ENCODE measurements at places on chromosomes 13 and 19.

GRCh38 chr13:29583073-29583785 lies 12.3 kb downstream of the SLC7A1 start:
- DNase-seq: no peak

- no peak for DNase-seq
These were observed 19.4 kb upstream of the MKNK2 start for GRCh38 chr19:2070436-2070827.

GRCh38 chr19:55398200-55398925 lies 9.2 kb downstream of the UBE2S start:
- DNase-seq: no peak

DNA sequence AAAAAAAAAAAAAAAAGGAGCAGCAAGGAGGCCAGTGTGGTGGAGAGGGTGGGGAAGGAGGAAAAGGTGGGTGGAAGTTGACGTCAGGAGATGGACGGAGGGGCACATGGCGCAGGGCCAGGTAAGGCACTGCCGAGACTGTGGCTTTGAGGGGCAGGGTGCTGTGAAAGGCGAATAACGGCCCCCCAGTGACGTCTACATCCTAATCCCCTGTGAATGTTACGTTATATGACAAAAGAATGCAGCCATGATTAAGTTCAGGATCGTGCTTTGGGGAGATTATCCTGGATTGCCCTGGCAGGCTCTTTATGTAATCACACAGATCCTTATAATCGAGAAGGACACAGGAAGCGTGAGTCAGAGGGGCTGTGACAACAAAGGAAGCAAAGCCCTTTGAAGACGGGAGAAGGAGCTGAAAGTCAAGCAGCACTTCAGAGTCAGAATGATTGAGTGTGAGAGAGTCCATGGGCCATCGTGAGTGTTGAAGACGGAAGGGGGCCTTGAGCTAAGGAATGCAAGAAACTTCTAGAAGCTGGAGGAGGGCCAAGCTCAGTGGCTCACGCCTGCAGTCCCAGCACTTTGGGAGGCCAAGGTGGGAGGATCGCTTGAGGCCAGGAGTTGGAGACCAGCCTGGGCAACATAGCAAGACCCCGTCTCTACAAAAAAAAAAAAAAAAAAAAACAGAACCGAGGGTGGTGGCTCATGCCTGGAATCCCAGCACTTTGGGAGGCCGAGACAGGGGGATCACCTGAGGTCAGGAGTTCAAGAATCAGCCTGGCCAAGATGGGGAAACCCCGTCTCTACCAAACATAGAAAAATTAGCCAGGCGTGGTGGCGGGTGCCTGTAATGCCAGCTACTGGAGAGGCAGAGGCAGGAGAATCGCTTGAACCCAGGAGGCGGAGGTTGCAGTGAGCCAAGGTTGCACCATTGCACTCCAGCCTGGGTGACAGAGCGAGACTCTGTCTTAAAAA lies 13.8 kb upstream of the CEACAM16 start:
- peak; percentile 42 for DNase-seq

DNA sequence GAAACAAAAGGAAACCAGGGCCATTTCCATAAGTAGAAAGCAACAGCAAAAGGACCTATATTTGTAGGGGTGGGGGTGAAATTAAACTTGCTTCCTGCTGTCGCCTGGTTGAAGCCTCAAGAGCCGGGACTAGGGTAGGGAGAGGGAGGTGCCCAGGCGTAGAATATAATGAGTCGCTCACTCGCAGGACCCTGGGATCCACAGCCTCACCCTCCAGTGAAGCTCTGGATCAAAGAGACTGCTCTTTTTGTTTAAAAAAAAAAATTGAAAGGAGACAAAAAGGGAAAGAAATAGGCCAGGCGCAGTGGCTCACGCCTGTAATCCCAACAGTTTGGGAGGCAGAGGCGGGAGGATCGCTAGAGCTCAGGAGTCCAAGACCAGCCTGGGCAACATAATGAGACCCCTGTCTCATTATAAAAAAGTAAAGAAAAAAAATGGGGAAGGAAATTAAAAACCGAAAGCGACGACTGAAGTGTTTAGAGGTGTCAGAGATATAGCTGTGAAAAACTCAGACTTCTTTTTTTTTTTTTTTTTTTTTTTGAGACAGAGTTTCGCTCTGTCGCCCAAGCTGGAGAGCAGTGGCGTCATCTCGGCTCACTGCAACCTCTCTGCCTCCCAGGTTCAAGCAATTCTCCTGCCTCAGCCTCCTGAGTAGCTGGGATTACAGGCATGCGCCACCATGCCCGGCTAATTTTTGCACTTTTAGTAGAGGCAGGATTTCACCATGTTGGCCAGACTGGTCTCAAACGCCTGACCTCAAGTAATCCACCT lies 10.9 kb upstream of the ADGRE5 start:
- DNase-seq: no peak

DNA sequence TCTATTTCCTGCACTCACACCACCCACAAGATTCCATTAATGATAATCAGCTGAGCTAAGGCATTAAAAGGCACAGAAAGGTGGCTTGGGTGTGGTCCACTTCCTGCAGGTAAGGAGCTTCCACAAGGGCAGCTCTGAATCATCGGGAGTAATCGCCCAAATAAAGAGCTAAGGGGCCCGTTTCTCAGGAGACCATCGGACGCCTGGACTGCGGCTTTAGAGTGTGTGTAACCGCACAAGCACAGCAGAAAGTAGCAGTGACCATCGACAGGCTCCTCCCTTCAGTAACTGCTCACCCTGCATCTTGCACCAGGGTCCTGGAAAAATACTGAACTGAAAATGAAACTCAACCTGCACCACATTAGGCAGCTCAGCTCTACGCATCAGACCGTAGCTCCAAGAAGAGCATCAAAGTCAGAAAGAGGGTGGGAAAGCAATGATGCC lies 6.0 kb downstream of the STK24 start:
- DNase-seq: no peak

DNA sequence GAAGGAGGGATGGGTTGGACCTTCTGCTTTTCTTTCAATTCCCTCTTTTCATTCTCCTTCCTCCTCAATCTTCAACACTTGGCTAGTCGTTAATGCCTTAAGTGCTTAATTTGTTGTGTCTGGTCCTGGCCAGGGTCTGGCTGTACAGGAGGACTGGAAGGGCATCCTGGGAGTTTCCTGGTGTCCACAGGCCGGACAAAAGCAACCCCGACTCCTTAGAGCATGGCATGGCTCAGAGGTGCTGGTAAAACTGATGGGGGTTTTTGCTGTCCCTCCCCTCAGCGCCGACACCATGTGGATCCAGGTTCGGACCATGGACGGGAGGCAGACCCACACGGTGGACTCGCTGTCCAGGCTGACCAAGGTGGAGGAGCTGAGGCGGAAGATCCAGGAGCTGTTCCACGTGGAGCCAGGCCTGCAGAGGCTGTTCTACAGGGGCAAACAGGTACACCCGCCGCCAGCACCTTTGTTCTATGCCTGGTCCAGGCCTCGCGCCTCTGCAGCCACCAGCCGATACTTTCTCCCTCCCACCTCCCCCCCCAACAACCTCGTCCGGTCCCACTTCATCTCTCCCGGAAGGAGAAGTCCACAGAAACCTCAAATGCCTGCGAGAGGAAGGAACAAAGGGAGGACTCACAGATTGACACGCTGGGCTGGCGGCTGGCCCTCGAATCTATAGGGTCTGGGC lies 1.4 kb downstream of the UHRF1 start:
- DNase-seq: no peak

DNA sequence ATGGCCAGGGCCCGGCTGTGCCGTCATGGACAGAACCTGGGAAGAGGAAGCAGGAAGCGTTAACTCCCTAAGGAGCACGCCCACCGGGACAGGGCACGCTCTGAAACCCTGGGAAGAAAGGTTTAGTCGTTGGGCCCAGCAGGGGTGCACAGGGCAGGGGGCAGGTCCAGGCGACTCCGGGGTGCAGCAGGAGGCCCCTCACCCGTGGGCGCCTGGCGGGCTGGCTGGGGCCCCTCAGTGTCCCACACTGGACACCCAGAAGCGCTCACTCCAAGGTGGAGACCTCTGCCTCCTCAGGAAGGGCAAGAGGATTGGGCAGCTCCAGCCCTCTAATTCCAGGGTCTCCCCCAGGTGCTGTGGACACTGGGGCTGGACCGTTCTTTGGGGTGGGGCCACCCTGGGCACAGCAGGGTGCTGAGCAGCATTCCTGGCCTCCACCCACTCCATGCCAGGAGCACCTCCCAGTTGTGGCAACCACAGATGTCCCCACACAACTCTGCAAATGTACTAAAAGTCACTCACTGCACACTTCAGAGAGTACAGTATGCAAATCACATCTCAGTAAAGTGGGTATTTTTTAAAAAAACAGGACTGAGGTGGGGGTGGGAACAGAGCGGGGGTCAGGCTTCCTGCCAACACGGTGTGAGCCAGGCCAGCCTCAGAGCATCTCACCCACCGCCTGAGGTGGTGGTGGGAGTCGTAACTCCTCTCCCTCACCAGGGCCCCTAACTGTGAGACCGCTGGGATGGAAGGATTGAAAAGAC lies 35.2 kb downstream of the PIP5K1C start:
- DNase-seq: no peak

- no peak for DNase-seq
These were observed 1284.5 kb downstream of the SLITRK1 start for GRCh38 chr13:82597747-82598146.

DNA sequence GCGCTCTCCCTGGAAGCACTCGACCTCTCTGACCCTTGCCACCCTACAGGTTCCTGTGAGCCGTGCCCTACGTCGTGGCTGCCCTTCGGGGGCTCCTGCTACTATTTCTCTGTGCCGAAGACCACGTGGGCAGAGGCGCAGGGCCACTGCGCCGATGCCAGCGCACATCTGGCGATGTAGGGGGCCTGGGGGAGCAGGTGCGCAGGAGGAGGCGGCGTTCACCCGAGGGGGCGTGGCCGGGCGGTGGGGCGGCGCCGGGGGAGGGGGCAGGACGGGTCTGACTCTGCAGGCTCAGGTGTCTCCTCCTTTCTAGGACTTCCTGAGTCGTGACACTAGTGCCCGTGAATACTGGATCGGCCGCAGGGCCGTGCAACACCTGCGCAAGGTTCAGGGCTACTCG lies 26.4 kb downstream of the CLEC4M start:
- DNase-seq: no peak

- no peak for DNase-seq
These were observed 70.1 kb upstream of the IPO5 start for GRCh38 chr13:97883396-97883795.

DNA sequence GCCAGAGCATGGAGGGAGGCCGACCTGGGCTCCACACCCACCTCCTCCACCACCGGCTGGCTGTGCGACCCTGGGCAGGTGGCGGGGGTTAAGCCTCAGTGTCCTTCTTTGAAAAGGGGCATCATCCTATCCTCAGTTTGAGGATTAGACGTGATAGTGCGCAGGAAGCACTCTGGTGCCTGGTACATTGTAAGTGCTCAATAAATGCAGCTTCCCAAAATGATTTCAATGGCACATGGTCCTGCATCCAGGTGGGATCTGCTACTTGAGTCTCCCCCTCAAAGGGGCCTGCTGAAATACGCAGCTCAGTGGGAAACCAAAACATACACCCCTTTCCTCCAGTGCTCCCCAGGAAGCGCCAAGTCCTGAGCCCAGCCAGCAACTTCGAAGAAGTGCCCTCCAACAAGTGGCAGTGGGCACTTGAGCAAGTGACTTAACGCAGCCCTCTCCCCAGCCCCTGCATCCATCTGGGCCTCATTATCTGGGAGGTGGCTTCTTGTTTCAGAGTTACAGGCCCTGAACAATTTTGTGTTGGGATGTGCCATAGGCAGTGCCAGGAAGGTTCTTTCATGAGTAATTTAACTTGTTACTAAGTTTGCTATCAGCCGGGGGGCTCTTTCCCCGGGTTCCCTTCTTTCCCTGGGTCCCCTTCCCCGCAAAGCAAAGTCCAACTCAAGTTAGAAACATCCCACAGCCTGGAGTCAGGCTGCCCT lies 17.9 kb downstream of the ACTN4 start:
- DNase-seq: no peak

- no peak for DNase-seq
These were observed 118.0 kb downstream of the KL start for GRCh38 chr13:33134213-33134612.

DNA sequence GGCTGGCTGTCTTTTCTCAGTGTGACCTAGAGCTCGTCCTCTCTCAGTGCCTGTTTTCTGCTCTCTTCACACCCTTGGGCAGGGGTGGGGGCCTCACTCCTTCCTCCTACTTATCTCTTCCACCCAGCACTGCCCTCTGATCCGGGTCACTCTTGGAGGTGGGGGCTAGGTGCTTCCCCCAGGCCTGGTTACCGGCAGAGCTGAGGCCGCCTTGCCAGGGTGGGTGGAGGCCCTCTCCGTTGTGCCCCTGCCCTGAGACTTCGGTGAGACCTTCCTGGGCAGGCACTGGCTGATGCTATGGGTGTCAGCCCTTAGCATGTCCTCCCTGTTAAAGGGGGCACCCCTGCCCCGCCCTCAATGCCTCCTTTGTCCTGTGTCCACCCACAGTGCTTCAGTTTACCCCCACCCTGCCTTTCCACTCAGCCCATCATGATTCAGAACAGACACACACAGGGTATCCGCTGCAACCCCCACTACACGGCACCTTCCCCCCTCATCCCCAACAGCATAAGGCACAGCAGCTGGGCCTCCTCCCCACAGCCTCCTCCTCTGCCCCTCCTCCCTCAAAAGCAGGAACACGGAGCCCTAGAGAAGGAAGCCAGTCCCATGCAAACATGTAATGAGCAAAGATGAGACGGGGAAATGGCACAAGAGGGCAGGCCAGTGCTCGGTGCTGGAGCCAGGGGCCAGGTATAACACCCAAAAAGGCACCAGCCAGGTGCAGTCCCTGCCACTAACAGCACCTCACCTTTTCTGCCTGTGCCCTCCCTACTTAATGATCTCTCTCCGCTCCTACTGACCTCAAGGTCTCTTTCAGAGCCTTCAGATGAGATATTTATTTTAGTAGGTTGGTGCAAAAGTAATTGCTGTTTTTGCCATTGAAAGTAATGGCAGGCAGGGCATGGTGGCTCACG lies 9.8 kb downstream of the ZGLP1 start:
- no peak for DNase-seq

GRCh38 chr13:74904556-74904955 lies 577.4 kb downstream of the TBC1D4 start:
- no peak for DNase-seq

GRCh38 chr13:84279166-84279565 lies 396.9 kb upstream of the SLITRK1 start:
- DNase-seq: no peak

GRCh38 chr13:38590230-38590629 lies 96.6 kb upstream of the FREM2 start:
- no peak for DNase-seq

DNA sequence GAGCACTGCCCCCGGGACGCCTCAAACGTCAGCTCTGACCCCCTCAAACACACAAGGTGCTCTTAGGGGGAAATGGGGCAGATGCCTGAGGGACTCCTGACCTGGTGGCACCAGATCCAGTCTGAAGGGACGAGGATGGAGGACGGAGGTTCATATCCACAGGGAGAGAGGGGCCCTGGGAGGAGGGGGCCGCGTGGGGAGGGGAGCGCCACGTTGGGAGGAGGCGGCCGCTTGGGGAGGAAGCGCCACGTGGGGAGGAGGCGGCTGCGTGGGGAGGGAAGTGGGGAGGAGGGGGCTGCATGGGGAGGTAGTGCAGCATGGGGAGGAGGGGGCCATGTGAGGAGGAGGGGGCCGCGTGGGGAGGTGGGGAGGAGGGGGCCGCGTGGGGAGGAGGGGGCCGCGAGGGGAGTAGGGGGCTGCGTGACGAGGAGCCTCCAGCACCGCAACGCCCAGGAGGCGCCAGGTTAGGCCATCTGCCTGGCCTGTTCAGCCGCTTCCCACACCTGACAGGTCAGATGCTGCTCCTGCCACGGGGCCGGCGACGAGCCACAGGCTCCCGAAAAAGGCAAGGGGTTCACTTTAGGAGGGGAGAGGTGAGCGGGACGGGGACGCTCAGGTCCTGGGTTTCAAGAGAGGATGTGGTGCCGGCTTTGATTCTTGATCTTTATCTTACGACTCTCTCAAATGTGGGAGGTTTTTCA lies 36.7 kb upstream of the C13orf46 start:
- no peak for DNase-seq

All from astrocyte of the cerebellum (primary cell).